ENCODE measurements at places on chromosomes 16 and 17. TPM values are rescaled to one million over a fixed set of nuclear protein-coding genes. Genes with fewer than 3 reads are reported as not detected.

HBZ gene
- polyA plus RNA-seq = not detected

GRCh38 chr17:30323262-30323894, 10.5 kb downstream of the TMIGD1 start:
- no peak for DNase-seq

DNA sequence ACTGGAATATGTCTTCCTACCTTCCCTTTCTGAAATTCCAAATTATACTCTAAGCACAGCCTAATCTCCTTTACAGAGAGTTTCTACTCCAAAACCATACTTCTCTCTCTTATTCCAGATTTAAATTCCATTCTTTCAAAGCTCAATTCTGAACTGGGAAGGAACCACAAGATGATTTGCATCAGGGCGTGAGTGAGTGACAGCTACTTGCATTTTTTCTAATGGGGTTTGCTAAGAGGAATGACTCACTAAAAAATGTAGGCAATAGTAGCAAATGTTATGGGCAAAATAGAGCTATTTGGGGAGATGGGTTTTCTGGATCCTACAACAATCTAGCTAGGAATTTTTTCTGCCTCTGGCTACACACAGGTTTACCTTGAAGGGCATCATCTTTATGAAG, 244.6 kb upstream of the PSMD7 start:
- DNase-seq = no peak

CCL4 gene
- 970 TPM for polyA plus RNA-seq

GAST gene
- not detected for polyA plus RNA-seq

DNA sequence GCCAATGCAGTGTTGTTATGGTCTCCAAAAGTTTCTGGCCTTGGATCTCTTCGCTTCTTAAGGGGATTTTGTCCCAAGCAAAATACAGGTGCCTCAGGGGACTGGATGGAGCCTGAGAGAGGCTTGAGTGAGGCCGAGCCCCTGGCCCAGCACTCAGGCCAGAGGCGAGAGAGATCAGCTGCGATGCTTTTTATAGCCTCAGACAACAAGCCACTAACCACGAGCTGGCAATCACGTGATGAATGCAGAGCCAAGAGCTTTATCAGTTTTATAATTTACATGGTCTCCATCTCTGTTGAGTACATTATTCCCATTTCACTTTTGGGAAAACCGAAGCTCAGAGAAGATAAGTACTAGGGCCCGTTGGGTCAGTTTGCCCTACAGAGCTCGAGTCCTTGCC, 360.0 kb upstream of the CDH5 start:
- DNase-seq = no peak

Data from immature natural killer cell (primary cell).